ENCODE measurements at places on chromosomes 1 and 21.

GRCh38 chr1:218942431-218942830 is 231.2 kb upstream of the LYPLAL1 start:
- no peak for DNase-seq

GRCh38 chr1:111789142-111789541 is 33.4 kb downstream of the DDX20 start:
- DNase-seq: peak; percentile 38

- DNase-seq: no peak
Measured at GRCh38 chr21:45103971-45104520, 29.7 kb downstream of the ADARB1 start.

GRCh38 chr21:37849506-37850102 is 66.7 kb downstream of the KCNJ6 start:
- DNase-seq: peak; percentile 67

DNA sequence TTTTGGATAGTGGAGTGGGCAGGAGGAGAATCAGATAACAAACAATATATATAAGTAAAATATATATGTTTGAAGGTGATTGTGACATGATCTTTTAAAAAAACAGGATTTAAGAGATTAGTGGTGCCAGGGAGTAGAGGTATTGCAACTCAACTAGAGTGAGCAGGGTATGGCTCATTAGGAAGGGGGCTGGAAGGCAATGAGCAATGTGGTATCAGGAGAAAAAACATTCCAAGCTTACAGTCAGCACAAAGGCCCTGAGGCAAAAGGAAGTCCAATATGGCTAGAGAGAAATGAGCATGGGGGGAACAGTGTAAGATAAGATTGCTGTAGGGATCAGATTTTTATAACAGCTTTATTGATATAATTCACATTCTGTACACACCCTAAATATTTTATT is 5.3 kb upstream of the GADD45A start:
- peak; percentile 85 for DNase-seq

DNA sequence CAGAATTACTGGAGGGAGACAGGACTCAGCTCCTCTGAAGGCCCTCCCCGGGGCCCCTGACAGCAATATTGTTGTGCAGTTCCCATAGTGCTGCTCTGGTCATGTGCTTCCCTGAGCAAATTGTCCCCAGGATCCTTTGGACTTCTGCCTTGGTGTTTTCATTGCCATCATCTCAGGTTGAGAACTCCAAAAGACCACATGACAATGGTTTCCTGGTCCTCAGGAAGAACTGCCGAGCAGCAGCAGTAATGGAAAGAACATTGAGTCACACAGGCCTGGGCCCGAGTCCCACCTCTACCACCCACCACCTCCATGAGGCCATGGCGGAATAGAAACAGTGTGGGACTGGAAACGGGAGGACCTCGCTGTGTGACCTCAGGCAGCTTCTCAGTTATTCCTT is 6.3 kb upstream of the CTTNBP2NL start:
- DNase-seq: no peak

- peak; percentile 75 for DNase-seq
Measured at GRCh38 chr1:171913385-171913784, 72.1 kb downstream of the DNM3 start.

Measured in foreskin fibroblast (primary cell).